ENCODE measurements at places on chromosomes 11 and 22.

GRCh38 chr22:49946612-49947295 is 13.8 kb upstream of the PIM3 start:
- DNase-seq, result no peak

- DNase-seq, result no peak
Measured at GRCh38 chr22:48483764-48484528, 1343.7 kb downstream of the BRD1 start.

DNA sequence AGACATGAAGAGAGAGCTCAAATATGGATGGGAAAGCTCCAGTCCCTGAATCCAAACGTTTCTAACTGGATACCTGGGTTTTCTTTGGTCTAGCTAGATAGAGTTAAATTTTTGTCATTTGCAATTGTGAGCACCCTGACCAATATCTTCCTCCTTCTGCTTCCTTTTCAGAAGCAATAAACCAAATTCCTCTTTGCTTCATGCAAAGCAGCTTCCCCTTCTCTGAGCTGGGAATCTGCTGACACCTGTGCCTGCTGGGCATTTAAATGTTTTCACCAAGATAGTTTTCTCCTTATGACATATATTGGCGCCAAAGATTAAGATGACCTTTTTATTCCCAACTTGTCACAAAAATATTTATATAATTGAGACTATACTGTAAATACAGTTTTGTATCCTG is 27.9 kb upstream of the PAK1 start:
- DNase-seq, result no peak

DNA sequence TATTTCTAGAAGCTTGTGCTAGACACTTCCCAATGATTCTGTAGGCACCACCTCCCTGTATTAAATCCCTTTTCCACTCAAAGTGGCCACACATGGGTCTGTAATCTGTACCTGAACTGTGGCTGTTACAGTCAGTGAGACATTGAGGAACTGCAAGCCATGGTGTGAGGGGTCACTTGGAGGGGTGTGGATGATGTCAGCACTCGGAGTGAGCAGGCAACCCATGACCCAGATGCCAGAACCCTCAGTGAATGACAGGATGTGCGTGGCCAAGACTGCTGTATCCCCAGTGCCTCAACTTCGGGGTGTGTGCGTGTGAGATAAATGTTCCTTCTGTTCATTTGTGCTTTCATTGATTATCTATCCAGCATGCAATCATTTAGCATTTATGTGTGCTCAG is 14.7 kb upstream of the SHANK3 start:
- DNase-seq, result no peak

DNA sequence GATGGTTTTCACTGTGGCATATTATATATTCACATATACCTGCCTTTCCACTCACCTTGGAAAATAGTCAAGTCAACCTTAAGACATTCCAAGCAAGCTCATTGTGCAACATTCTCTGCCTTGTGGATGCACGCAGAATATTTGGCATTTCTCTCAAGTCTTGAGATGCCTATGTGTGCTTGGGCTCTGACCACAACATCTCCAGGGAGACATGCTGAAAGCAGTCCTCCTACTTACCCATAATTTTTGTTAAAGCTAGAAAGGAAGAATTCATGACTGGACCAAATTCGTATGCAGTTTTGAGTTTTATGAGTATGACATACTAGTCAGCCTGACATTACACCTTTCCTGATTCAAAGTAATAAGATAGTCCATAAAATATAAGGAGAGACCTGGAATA is 684.0 kb downstream of the OPCML start:
- DNase-seq, result no peak

DNA sequence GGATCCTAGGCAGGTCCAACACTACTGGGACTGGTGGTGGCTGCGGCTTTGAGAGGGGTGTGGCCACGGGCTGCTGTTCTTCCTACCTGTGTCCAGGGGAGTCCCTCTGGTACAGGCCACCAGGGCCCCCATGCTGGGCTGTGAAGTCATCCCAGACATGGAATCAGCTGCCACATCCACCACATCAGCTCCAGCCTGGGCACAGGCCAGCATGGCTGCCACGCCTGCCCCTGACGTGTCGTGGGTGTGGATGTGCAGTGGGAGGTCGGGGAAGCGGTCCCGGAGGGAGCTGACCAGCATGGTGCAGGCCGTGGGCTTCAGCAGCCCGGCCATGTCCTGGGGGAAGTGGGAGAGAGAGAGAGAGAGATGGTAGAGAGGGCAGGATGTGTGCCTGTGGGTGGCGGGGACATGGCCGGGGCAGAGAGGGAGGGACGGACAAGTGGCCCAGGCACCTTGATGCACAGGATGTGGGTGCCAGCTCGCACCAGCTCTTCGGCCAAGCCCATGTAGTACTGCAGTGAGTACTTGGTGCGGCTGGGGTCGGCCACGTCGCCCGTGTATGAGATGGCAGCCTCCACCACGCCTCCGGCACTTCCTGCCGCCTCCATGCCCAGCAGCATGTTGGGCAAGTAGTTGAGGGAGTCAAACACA is 6.2 kb upstream of the LRFN4 start:
- no peak for DNase-seq

DNA sequence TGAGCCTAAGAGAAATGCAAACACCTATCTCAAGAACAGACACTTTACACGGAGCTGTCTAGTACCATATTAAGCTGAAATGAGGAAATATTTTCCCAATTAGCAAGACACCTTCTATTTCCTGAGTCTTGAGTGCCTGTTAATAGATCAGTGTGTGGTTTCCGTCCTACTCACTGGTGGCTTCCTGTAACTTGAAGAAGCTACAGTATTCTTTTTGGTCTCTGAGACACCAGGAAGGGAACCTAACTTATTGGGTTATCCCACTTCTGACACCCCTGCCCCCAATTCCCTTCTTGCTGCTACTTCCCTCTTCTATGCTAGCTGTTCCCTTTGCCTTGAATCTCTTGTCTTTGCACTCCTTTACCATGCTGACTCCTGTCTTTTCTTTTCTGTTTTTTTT is 92.7 kb downstream of the FDX1 start:
- DNase-seq, result no peak

DNA sequence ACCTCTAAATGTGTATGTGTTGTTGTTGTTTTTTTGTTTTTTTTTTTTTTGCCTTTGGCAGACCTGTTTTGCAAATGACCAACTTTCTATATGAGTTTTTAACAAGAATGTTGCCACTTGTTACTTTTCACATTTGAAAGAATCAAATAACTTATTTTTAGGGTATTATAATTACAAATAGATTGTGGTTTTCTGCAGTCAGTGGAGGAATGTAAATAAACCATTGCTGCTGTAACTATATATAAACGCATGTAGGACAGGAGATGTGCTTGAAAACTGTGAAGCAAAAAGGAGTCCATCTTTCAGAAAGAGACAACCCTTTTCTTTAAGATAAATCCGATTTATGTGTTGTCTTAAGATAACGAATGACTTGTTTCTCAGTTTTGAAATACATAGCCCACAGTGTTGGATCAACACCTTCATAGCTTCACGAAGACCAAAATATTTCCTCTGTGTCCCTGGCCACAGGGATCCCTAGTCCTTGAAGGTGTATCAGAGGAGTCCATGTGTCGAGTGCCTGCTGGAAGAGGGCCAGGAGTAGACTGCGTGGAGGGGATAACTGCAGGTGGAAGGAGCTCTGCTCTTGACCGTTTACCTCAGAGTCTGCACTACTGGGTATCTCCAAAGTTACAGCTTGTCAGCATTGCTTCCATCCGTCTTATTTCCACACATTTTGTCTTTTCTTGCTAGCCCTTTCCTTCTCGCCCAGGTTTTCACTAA is 24.7 kb downstream of the TNRC6B start:
- DNase-seq, result no peak

DNA sequence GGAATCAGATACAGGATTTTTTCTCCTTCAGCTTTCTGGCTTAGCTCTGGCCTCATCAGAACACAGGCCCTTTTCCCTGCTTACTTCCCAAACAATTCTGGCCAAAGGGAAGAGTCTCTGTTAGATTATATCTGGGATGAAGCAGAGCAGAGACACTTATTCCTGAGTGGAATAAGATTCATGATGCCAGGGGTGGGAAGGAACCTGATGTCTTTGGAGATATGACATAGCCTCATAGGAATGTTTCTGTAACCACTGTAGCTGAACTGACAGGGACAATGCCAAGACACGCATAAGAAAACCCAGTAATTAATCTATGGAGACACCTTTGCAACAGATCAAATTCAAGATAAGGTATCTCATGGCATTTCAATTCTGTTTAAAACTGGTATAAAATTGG is 177.1 kb upstream of the RAG2 start:
- DNase-seq, result no peak

- DNase-seq, result no peak
Measured at GRCh38 chr11:70073871-70074371, 4.2 kb upstream of the ANO1 start.

- no peak for DNase-seq
Measured at GRCh38 chr11:96524475-96524874, 134.7 kb downstream of the JRKL start.

DNA sequence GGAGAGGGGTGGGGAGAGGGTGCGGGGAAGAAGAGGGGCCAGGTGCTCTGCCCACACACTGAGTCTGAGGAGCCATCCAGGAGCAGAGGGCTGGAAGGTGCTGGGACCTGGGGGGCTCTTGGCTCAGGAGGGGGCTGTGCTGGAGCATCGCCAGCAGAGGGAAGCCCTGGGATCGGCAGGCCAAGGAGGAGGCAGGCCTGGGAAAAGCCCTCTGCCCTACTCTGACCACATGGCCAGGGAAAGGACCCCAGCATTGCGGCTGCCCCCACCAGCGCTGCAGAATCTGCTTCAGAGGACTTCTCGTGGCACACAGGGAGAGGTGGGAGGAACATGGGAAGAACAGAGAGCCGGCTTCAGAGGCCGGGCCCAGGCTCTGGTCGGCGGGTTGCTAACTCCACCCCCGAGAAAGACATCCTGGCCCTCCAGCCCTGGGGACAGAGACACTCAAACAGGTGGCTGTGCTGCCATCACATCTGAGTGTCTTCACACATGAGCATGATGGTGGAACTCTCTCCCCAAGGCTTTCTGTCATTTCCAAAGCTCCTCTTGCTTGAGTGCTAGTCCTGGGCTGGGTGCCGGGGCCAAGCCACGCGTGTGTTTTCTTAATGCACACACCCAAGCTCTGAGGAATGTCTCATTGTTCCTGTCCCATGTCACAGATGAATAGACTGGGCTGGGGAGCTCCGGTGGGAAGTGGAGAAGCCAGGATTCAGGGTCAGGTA is 1378.0 kb downstream of the BRD1 start:
- DNase-seq, result no peak

DNA sequence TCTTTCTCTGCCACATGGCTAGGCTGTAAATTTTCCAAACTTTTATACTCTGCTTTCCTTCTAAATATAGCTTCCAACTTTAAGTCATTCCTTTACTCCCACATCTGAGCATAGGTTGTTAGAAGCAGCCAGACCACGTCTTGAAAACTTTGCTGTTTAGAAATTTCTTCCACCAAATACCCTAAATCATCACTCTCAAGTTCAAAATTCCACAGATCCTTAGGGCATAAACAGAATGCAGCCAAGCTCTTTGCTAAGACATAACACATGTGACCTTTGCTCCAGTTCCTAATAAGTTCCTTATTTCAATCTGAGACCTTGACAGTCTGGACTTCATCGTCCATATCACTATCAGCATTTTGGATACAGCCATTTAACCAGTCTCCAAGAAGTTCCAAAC is 749.9 kb downstream of the METTL15 start:
- no peak for DNase-seq

DNA sequence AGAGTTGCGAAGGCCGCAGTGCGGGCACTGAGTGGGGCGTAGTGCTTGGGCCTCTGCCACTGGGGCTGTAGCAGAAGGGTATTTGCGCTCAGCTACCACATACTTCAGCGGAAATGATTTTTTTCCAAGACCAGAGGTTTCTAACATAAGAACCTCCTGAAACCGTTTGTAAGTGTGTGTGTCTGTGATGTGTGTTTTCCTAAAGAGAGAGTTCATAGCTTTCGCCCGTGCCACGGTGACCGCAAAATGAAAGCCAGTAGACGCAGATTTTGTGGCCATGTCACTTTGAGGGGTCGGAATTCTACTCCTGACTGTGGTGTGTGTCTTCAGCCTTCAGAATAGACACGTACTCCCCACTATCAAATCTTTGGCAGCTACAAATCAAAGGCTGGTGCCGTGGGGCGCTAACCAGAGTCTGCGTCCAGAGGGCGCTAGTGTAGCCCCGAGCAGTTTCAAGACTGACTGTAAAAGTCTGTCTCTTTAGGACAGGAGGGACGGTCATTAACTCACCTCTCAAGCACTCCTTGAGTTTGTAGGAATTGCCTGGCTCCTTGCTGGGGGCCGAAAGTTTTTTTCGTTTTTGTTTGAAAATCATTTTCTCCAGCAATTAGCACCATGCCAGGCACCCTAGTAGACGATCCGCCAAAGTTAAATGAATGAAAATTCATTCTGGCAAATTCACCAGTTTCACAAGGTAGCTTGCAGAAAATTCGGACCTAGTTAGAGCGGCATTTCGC is 2.5 kb upstream of the CALCA start:
- peak; percentile 29 for DNase-seq

GRCh38 chr11:4636962-4637661 is at the start of gene OR51D1:
TSS of gene OR51D1 (plus strand) at chr11:4637477. CDS start at chr11:4639791, 2,314 bp downstream.
- DNase-seq, result peak; percentile 49

DNA sequence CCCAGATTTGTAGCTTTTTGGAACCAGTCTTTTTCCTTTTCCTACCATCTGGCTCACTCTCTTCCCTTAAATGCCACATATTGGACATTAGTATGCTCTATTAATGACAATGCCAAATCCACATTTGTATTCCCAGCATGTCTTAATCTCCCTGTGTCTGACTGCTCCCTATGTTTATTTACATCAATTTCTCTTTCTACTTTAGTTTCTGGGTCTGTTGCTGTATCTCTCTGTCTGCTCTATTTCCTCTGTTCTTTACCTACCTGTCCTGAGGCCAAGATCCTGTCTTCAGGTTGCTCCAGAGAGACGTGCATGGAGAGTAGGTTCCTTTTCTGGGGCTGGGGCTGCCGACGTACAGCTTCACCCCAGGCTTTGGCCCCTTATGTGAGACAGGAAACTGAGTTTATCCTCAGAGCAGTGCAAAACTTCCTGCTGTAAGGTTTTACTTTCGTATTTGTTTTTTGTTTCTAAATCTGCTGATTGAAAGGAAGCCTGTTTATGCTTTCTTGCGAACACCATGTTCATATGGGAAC is 25.6 kb downstream of the OR2AG2 start:
- DNase-seq, result peak; percentile 47

- no peak for DNase-seq
Measured at GRCh38 chr11:18144243-18144642, 11.9 kb downstream of the MRGPRX3 start.

- DNase-seq, result no peak
Measured at GRCh38 chr11:1659506-1659905, 29.9 kb downstream of the KRTAP5-5 start.

DNA sequence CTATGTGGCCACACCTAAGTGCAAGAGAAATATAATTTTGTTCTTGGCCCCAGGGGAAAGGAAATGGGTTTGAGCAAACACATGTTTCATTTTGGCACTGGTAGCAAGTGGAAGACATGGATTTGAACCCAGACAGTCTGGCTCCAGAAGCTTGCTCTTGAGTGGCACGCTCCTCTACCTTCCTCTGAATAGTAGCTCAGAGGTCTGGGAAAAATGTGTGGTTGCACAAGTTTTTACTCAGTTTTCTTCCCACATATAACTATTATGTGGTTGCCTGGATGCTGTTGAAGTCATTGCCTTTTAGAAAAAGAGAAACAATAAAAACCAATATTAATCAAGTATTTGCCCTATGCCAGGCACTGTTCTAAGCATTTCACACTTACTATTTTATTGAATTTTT is 16.3 kb downstream of the PARVA start:
- no peak for DNase-seq

- DNase-seq, result no peak
Measured at GRCh38 chr22:47630741-47631534, 868.5 kb downstream of the TBC1D22A start.

Data from CD4-positive, alpha-beta T cell treated with Interferon gamma for 1 hour (primary cell).